ENCODE measurements at places on chromosomes 5 and 9.

GRCh38 chr9:136501686-136502085, 18.8 kb upstream of the SEC16A start:
- H3K36me3 ChIP-seq, result no peaks in the 10 kb centered on the region
- H3K4me3 ChIP-seq, result no peak overlapping the region
- no peak for DNase-seq
- no peaks in the 10 kb centered on the region for H3K27me3 ChIP-seq
- H3K27ac ChIP-seq, result no peak overlapping the region
- H3K4me1 ChIP-seq, result no peaks in the 10 kb centered on the region

GRCh38 chr9:27542508-27542907, 12.9 kb upstream of the MOB3B start:
- no peak overlapping the region for H3K4me3 ChIP-seq
- DNase-seq, result peak; percentile 7
- no peaks in the 10 kb centered on the region for H3K36me3 ChIP-seq

DNA sequence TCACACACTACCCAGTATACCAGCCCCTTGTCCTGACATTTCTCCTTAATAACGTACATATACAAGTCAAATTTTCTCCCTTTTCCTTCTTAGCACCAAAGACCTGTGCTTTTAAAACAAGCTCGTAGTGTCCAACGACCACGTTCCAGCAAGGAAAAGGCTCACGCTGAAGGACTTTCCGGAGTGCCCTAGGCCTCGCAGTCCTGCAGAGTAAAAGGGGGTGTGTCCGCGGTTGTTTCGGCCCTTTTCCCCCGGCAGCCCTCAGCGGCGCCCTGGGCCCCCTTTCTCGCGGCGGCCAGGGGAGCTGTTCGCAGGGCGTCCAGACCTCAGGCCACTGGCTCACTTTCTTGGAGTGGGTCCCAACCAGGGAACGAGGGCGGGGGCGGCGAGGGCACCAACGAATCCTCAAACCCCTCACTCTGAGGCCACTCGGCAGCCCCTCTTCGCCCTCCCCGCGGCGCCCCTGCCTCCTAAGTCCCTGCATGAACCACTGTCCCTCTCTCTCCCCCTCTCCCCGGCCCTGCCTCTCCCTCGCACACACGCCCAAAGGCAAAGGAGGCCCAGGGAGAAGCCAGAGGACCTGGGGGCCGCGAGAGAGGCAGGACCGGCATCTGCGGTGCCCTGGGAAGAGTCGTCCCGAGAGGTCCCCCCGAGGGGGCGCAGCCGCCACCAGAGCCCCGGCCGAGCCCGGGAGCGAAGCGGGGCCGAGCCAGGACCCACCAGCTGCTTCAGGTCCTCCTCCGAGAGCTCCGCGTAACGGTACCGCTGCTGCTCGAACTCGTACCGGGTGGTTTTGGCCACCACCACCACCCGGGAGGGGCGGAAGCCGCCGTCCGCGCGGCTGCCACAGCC, 720 bp downstream of the NADK2 start:
- DNase-seq, result peak; percentile 54
- no peaks in the 10 kb centered on the region for H3K36me3 ChIP-seq
- H3K27ac ChIP-seq, result peak overlapping the region; percentile 94
- H3K27me3 ChIP-seq, result no peaks in the 10 kb centered on the region
- peak overlapping the region; percentile 73 for H3K4me3 ChIP-seq
- peaks cover 16% of the 10 kb centered on the region for H3K4me1 ChIP-seq

DNA sequence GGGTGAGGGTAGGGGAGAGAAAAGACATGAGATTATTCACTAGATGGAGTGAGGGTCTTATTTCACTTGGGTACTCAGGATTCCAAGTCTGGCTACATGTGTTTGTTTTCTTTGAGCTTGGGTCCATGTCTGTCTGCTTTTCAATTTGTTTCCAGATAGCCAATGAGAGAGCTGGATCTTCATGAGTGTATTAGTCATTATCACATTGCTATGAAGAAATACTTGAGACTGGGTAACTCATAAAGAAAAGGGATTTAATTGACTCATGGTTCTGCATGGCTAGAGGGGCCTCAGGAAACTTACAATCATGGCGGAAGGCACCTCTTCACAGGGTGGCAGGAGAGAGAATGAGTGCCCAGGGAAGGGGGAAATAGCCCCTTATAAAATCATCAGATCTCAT, 196.8 kb upstream of the TRIM32 start:
- H3K27me3 ChIP-seq, result no peaks in the 10 kb centered on the region
- DNase-seq, result no peak
- no peaks in the 10 kb centered on the region for H3K4me1 ChIP-seq
- H3K36me3 ChIP-seq, result no peaks in the 10 kb centered on the region
- no peak overlapping the region for H3K4me3 ChIP-seq

- no peaks in the 10 kb centered on the region for H3K27me3 ChIP-seq
- H3K36me3 ChIP-seq, result no peaks in the 10 kb centered on the region
- no peak overlapping the region for H3K27ac ChIP-seq
Measured at GRCh38 chr9:113648048-113648447, 184.5 kb downstream of the RGS3 start.

DNA sequence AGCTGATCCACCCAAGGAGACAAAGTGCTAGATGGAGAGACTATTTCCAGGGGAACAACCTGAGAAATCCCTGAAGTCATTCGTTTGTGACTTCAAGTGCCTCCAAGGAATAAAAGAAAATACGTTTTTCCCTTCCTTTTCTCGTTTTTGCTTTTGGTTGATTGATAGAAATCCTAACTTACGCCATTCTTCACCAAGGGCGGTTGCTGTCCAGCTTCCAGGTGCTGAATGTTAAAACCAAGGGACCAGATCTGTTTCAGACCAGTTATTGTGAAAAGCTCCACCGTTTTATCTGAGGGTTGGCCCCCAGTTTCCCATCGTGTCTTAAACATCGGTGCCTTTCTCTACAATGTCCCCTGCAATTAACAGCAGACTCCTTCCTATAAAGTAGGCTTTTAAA, 600.7 kb upstream of the SGCD start:
- H3K4me1 ChIP-seq, result no peaks in the 10 kb centered on the region
- no peak overlapping the region for H3K27ac ChIP-seq
- DNase-seq, result no peak
- H3K4me3 ChIP-seq, result no peak overlapping the region

DNA sequence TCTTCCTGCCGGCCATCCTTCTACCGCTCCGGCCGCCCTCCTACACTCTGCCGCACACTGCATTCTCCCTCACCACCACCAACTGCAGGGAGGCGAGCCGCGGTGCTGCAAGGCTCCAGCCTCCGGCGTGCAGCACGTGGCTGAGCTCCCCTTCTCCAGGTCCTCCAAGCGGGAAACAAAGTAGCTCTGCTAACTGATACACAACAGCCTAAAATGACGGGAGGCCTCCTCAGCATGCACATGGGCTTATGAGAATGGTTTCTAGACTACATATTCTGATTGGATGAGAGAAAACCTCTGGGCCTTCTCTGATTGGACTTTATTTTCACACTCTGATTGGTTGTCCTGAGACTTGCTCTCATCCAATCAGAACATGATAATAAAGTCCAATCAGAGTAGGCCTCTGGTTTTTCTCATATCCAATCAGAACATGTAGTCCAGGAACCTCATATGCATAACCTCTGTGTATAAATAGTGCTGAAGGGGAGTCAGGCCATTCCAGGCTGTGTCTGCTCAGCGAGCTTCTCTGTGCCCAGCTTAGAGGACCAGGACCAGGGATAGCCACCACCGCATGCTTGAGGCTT, 27.0 kb upstream of the ZNF354B start:
- H3K4me3 ChIP-seq, result no peak overlapping the region
- DNase-seq, result no peak
- H3K36me3 ChIP-seq, result no peaks in the 10 kb centered on the region
- no peaks in the 10 kb centered on the region for H3K4me1 ChIP-seq
- H3K27me3 ChIP-seq, result no peaks in the 10 kb centered on the region

All from astrocyte (in vitro differentiated cells and primary cell).